ENCODE measurements at places on chromosomes 7 and 10.

- DNase-seq, result no peak
Measured at GRCh38 chr10:15096661-15097010, 519 bp upstream of the RPP38 start.

DNA sequence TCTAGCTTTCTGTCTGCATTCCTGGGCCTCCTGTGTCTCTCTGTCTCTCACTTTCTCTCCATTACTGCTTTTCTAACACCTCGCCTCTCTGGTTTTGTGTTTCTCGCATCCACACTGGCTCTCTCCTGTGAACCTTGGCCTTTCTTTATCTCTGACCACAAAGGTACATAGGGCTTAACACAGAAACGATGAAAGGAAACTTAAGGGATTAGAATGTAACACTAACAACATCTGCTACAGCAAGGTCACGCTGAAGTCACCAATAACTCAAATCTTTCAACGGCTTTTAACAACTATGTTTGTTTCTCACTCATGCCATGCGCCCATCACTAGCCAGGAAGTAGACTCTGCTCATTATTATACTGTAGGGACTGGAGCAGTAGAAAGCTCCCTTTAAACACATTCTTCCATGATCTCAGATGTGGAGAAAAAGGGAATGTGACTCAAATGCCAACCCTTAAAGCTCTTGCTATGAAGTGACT lies 9.3 kb upstream of the OR6V1 start:
- DNase-seq, result peak; percentile 24

DNA sequence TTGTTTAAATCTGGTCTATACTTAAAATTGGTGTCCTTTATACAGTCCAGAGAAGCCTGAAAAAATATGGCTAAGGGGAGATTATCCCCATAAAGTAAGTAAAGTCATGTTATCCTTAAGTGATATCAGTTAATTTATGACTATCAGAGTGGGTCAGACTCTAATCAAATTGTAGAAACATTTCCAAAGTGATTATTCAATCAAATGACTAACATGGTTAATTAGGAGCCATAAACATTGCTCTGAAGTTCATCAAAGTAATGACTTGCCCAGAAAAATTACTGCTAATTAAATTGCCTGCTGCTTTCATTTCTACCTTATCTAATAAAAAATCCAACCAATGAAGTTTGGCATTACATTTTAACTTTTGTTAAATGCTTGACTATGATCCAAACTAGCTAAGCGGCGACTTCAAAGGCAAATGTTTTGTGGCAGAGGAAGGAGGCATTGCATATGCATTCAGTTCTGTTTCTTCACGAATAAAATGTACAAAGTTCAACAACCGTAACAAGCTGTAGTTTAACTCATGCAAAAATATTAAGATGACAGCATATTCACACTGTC lies 76.7 kb downstream of the ETV1 start:
- no peak for DNase-seq

DNA sequence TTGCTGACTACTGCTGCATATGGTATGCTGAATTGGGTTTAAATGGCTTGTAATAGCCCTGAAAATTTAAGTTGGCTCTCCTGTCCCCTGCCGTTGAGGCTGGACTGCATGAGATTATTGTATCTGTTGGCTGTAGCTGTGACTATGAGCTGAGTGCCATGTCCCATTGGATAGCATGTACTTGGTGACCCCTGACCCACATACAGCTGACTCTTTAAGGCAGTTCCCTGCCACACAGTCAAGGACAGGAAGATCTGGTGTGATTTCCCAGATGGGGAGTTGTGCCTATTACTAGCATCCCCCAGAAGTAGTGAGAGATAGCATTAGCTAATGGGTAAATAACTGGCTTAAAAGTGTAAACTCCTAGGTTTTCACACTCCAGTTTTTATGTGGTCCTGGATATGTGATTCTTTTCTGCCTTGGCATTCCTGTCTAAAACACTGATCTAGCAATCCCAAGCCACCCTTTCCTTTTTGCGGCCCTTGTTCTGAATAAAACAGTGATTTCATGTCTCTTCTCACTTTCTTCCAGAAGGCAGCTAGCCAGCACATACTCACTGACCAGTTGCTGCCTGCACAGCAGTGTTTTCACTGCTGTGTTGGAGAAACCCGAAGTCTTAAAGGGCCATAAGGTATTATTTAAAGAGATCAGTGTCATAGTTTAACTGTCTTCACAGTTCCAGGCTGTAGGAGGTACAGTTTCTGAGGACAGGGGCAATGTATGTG lies 35.9 kb downstream of the LRRC4 start:
- peak; percentile 69 for DNase-seq

GRCh38 chr10:90856964-90857634 lies 740 bp downstream of the HTR7 start:
- DNase-seq, result no peak

DNA sequence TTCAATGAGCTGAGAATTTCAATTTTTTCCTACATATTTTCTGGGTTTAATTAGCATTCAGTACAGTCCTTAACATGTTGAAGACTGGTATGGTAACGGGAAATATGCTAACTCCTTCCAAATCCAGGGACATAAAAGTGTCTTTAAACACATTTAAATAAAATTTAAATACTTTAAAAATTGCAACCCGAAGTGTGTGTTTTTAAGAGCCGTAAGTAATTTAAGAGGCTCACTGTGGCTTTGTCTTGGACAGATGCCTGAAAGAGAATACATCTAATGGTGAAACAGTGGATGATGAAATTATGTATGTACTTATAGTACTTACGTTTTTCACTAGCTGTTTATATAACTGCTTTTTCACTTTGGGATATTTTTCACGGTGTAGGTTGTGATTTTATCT lies 687.3 kb upstream of the CELF2 start:
- DNase-seq, result no peak

GRCh38 chr7:898460-898854 lies 22.1 kb downstream of the GET4 start:
- no peak for DNase-seq

DNA sequence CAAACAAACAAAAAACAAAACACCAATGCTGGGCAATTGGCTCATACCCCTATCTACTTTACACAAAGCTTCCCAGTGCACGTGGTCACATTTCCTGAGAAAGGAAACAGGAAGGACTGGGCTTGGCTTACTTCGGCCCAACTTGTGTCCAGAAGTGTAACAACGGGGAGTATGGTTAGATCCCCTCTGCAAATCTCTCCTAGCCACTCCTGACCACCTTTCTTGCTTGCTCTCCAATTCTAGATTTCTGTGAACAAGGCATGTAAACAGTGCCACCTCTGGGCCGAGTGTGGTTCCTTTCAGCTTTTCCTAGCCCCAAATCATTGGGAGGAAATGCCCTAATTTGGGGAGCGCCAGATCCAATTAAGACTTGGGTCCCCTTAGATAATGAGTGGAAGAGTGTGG lies 21.0 kb upstream of the FRAT2 start:
- DNase-seq, result peak; percentile 33

DNA sequence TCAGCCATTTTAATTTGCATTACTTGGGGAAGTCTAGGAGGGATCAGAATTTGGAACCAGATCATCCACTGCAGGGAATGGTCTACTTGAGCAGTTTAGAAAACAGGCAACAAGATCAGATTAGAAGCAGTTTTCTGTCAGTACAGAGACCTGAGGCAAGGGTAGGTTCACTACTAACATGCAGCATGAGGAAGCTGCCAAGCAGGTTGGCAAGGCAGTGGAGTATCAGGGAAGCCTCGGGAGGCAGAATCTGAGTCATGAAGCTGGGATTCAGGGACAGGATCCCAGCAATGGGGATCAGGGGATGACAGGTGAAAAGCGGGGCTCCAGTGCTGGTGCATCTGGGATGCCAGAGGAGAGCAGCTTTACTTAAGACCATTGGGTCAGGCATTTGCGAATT lies 28.1 kb downstream of the ENO4 start:
- DNase-seq, result no peak

GRCh38 chr10:103921750-103922195 lies 3.8 kb upstream of the STN1 start:
- DNase-seq, result no peak

DNA sequence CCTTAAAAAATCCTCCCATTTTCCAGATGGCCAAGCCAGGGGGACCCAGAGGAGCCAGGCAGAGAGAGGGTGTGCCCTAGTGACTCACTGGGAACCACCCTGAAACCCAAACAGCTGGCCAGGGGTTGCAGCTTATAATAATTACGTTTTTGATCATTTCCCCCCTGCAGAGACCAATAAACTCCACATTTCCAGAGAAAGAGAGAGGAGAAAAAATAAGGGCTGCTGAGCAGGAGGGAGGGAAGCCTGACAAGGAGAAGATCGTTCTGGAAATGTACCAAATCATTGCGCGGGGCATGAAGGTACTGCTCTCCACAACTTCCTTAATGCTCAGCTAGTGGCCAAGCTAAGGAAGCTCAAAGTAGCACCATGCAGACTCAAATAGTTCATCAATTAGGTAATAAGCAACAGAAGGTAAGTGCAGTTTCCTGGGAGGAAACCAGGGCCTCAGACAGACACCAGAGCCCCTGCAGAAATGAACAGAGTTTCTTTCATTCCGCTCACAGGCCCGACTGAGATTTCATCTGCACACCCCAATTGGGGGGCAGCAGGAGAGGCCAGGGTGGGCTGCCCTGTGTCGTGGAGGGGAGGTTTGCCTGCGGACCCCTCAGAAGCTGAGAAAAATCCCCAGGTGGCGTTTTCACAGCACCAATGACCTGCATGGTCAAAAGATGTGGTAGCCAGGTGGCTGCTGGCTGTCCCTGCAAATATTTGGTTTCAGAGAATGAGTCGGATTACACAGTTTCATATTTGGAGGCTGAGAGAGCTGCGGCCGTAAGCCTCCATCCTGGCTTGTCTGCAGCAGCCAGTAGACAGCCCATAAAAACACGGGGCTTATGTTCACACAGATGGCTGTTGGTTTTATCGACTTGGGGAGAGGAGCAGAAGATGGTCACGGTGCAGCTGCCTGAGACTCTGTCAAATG lies 153.2 kb upstream of the LYZL2 start:
- peak; percentile 53 for DNase-seq

GRCh38 chr7:127874951-127875608 lies 156.2 kb downstream of the LRRC4 start:
- peak; percentile 49 for DNase-seq

DNA sequence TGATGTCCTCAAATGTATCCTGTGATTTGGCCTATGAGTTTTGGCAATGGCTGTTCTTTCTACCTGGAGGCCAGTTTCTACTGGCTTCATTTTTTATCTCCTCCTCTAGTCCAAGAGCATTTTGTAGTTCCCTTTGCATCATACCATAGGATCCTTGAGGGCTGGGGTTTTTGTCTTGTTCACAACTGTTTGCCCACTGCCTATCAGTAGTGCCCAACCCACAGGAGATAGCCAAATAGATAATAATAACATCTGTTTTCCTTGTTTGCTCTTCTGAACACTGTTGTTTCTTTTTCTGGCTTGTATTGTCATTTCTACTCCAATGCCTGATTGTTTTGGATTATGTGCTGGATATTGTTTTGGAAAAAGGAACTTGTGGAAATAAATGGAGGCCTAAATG lies 3.4 kb downstream of the CDK1 start:
- no peak for DNase-seq

DNA sequence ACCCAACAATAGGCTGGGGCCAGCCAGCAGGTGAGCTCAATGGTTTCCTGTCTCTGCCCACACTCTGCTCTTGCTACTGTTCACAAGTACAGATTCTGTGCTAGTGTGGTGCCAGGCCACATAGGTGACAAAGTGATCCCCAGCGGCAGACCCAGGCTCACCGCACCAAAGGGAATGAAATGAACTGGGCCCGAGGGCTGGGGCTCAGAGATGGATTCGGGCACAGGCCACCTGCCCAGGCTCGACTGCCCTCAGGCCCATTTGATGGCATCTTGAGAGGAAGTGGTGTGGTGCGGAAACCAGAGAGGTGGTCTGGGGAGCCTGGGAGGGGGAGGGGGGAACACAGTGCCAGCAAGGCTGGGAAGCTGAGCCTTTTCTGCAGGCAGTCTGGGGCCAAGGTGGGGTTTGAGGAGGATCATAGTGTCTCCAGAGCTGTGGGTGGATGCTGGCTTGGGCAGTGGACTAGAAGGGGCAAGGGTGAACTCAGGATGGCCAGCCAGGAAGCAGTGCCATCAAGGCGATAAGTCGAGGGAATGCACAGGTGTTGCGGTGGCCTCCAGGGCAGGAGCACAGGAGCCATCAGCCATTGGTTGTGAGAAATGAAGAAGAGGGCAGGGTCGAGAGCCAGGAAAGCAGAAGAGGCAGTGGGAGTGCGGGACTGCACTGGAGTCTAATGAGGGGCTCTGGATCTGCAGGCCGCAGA lies 85.2 kb downstream of the ARHGAP22 start:
- no peak for DNase-seq

DNA sequence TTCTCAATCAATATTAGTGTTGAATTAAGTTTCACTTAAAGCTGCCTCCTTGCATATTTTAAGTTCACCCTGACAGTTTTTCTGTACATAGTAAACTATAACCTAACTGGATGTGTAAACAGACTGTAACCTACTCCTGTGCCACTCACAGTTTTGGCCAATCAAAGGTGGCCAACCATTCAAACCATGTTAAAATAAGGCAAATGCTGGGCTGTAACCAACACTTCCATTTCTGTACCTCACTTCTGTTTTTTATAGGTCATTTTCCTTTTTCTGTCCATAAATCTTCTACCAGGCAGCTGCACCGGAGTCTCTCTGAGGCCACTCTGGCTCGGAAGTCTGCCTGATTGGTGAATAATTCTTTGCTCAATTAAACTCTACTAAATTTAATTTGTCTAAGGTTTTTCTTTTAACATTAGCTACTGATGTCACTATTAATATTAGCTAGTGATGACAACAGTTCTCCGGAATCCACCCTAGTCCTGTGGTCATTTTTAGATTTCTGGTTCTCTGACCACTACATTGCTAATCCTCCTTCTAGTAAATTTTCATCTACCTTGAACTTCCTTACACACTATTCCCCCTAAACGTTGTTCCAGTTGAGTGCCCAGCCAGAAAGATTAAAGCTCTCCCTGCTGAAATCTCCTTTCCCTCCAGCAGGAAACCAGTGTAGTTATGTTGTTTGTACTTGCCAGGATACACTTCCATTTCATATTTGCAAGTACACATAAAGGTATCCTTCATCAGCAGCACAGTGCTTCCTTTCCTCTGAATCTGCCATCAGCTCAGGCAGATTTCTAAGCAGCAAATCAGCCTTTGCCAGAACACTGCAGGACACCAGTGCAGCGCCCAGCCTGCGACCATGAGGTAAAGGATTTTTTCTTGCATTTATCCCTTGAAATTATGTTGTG lies 18.6 kb upstream of the IFIT2 start:
- peak; percentile 34 for DNase-seq
